ENCODE measurements at places on chromosomes 2 and 18.

DNA sequence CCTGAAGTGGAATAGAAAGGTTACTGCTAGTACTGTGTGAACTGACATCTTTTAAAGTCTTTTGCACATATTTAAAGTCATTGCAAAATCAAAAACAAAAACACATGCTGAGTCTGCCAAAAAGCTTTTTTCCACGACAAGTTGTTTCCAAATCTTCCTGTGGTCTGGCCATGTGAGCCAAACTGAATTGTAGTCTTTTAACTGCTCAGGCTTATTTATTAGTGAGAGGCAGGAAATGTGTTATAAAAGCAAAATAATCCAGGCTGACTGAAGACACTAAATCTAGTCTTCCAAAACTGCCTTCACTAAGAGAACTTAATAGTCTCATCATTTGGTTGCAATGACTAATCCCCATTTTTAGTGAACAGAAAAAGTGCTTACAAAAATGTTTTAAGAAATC lies 2.3 kb downstream of the KRCC1 start:
- DNase-seq, result no peak

- no peak for DNase-seq
These were observed 22.8 kb upstream of the DNAH6 start for GRCh38 chr2:84493514-84493913.

GRCh38 chr2:197349699-197350098 lies 39.1 kb upstream of the ANKRD44 start:
- peak; percentile 22 for DNase-seq

- DNase-seq, result peak; percentile 97
These were observed 7.0 kb upstream of the CLIP4 start for GRCh38 chr2:29108225-29108624.

DNA sequence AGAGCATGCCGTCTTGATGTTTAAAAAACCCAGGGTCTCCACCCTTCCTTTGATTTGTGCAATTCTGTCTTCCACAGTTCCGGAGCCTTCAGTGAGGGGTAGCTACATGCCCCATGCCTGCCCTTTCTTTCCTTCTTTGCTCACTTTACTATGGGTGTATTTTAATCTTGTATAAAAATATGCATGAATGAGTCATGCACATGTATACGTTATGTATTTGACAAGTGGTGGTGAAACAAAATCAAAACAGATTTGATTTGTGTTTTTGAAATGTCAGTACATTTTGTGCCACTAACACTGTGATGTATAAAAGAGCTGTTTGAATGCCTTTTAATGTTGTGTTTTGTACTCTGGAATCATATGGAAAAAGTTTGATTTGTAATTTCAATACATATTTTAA lies 126.5 kb downstream of the RNF144A start:
- DNase-seq, result no peak

- no peak for DNase-seq
These were observed 29.8 kb downstream of the RNMT start for GRCh38 chr18:13756261-13756660.

DNA sequence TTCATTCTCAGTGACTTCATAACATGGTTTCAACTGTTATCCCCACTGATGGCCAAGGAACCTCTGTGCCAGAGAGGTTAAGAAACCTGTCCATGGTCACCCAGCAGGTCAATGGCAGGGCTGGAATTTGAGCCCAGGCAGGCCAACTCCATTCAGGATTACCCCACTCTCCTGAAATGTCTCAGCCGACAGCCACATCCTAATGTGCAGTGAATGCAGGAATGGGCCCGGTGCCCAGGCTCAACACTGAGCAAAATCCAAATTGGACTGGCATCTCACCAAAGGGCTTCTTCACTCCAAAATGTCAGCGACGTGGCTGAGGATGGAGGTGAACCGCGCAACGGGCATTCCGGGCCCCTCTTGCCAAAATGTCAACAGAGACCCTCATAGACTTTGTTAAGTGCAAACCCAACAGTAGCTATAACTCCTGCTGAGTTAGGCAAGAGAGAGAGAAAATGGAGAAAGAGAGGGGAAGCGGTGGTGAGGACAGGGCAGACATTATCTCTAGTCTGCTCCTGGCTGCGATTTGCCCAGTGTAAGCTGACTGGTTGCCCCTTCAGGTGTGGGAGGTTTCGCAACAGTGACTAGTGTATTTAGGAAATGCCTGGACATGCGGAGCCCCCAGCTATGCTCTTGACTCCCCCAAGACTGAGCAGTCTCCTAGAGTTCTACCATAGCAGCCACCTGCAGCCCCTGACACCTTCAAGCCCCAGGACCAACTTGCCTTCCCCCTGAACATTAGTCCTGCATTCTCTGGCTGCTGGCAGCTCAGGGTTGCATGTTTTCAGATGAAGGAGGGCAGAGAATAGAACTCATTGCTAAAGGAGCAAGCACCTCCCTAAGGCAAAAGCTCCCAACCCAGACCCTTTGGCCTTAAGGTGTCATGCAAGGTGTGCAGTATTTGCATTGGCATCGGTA lies 167.7 kb downstream of the ANAPC1 start:
- DNase-seq, result no peak
